GM23248 (cell line): ENCODE measurements at places on chromosomes 2 and 18. TPM values are rescaled to one million over a fixed set of nuclear protein-coding genes. Genes with fewer than 3 reads are reported as not detected.

Gene GALNT13
- total RNA-seq, result 0.11 TPM in 1 of 2 replicates, not detected in the other

- H3K4me1 ChIP-seq, result 0 out of 2 replicates have a peak, but pooled peaks cover 3% of the 10 kb centered on the region
- H3K4me3 ChIP-seq, result no peak overlapping the region
- DNase-seq, result peak; percentile 74
- no peaks in the 10 kb centered on the region for H3K27me3 ChIP-seq
These were observed 65.8 kb downstream of the PSMG2 start for GRCh38 chr18:12768625-12769024.

Gene RMDN2
- 2.5 and 5.8 TPM in 2 replicates for total RNA-seq

Gene FOXI3
- not detected in 2 replicates for total RNA-seq

DNA sequence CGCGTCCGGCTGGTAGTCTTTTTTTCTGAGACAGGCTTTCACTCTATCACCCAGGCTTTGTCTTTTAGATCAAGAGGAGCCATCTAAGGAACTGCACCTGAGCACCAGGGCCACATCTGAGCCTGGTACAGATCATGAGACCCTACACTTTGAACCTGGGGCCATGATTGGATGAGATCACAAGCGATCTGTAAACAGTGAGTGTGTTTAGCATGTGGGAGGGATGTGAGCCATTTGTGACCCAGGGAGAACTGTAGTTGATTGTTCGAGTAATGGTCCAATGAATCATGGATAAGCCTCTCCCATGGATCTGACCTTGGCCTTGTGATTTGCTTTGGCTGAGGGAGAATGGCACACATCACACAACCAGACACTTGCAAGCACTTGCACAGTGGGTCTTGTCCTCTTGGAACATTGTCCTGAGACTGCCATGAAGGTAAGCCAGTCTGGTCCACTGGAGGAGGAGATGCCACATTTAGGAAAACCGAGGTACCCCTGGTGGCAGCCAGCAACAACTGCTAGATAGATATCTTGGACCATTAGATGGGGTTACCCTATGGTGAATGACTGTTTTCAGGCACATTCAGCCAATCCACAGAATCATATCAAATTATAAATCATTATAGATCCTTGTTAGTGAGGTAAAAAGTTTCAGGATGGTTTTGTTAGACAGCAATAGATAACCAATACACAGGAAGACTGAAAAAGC lies 19.5 kb upstream of the DTNB start:
- no peaks in the 10 kb centered on the region for H3K36me3 ChIP-seq
- H3K4me1 ChIP-seq, result no peaks in the 10 kb centered on the region
- H3K27ac ChIP-seq, result no peak overlapping the region
- no peak overlapping the region for H3K4me3 ChIP-seq

GRCh38 chr2:66490588-66491001 lies 55.7 kb downstream of the MEIS1 start:
- peaks cover 14% of the 10 kb centered on the region; the same call in 1 of the 2 replicates for H3K36me3 ChIP-seq
- H3K27me3 ChIP-seq, result no peaks in the 10 kb centered on the region
- DNase-seq, result peak; percentile 61
- no peak overlapping the region for H3K27ac ChIP-seq
- no peak overlapping the region for H3K4me3 ChIP-seq

Gene PROM2
- total RNA-seq, result 0.22 TPM in 1 of 2 replicates, not detected in the other

DNA sequence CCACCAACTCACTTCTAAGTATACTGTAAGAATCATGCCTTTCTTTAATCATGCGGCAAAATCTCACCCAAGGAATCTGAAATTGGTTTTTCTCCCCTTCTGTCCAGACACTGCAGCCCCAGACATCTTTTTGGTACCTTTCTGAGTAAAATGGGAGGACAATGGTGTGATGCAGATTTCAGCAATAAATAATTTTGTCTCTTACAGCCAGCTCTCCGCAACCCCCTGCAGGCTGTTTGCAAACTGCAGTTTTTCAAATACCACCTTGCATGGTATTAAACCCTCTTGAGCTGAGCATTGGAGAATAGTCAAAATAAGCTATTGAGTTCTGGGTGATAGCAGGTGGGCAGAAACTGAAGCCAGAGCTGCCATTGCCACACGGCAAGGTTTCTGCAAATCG lies 32.2 kb downstream of the GPR39 start:
- H3K4me1 ChIP-seq, result no peaks in the 10 kb centered on the region
- no peak overlapping the region for H3K27ac ChIP-seq
- peak; percentile 63 for DNase-seq
- no peaks in the 10 kb centered on the region for H3K36me3 ChIP-seq

DNA sequence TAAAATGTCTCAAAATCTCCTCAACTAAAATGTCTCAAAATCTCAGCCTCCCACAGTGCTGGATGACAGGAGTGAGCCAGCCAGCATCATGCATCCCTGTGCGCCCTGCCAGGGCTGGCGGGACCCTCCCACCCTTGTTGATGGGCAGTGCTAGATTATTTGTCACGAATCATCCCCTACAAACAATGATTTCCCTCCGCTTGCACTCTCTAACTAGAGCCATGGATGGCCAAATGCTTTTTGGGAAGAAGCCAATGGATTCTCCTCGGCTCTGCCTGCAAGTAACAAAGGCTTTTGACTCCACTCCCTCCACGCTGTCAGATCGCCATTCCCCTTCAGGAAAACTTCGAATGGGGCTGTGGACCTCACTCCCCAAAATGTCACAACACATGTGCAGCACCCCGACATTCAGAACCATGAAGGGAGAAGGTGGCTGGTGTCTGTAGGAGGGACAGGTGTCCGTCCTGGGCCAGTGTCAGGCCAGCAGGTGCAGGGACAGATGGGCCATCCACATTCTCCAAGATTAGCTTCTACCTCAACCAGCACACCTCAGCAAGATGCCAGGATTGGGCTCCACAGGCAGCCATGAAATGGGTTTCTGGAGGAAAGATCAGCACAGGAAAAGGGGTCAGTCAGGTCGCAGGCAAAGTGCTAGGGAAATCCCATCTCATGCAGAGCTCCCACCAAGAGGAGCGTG lies 11.5 kb downstream of the AMER3 start:
- no peaks in the 10 kb centered on the region for H3K36me3 ChIP-seq
- H3K4me3 ChIP-seq, result no peak overlapping the region
- H3K27ac ChIP-seq, result no peak overlapping the region

DNA sequence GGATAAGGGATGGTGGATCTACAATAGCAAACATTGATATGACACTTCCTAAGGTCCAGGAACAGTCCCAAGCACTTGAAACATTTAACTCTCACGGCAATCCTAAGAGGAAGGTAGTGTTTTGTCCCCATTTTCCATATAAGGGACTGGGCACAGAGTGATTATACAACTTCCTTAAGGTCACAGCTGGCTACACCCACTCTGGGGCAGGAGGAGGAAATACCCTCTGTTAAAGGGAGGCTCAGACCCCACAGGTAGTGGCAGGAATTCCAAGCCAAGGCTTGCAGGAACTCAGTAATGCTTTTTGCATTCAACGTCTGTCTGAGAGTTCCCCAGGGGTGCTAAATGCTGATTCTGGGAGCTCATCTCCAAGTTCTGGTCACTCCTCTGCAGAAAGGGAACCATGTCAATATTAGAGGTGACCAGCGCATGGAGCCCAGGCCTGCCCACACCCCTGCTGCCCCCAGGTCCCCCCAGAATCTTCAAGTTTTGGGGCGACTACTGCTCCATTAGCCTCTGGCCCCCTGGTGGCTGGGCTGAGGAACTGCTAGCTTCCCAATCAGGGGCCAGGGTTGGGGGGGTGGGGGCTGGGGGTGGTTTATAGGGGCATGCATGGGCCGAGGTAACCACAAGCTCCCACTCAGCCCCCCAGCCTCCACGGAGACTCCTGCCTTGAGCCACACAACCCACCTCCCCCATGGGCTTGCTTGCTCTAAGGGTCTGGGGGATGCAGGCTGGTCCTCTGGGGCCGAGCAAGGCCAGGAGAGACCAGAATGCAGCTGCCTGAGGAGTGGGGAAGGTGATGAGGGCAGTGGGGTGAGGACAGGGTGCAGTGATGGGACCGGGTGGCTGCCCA lies 11.1 kb downstream of the OBSL1 start:
- peak; percentile 24 for DNase-seq
- H3K4me1 ChIP-seq, result peaks cover 11% of the 10 kb centered on the region; the same call in 1 of the 2 replicates
- no peaks in the 10 kb centered on the region for H3K27me3 ChIP-seq
- no peak overlapping the region for H3K4me3 ChIP-seq

Gene MEP1B
- not detected in 2 replicates for total RNA-seq

DNA sequence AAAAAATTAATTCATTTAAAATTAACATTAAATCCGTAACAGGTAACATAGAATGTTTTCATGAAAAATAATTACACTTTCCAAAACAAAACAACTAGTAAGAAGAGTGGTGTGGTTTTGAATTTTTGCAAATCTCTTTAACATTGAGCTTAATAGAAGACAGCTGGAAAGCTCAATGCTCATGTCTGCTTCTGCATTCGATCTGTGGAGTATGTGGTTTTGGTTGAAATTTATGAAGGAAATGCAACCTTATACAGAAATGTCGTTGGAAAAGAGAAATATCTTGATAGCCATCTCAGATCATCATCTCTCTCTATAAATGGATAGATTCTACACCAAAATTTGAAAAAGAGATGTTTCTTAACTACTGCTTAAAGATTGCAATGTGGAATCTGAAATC lies 17.3 kb upstream of the FHL2 start:
- peaks cover 5% of the 10 kb centered on the region for H3K4me1 ChIP-seq
- no peaks in the 10 kb centered on the region for H3K36me3 ChIP-seq
- H3K4me3 ChIP-seq, result no peak overlapping the region

DNA sequence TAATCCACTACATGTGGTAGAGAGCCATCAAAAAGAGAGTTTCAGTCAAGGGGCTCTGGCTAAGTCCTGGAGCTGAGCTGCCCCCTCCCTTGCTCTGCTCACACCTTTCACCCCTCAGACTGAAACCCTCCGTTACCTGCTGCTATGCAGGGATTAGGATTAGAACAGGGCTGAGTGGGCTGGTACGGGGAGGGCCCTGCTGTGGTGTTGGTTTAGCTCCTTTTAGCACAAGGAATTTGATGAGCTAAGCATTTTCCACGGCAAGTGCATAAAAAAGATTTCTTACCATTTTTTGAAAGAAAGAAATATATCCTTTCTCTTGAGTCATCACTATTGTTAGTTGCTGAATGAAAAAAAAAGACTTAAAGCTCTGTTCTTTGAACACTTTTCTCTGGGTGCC lies 46.3 kb downstream of the TCF7L1 start:
- H3K27me3 ChIP-seq, result no peaks in the 10 kb centered on the region
- peaks cover 24% of the 10 kb centered on the region for H3K4me1 ChIP-seq
- H3K36me3 ChIP-seq, result no peaks in the 10 kb centered on the region
- no peak overlapping the region for H3K27ac ChIP-seq
- no peak for DNase-seq
- H3K4me3 ChIP-seq, result no peak overlapping the region

Gene NEU2
- not detected in 2 replicates for total RNA-seq

Gene CLIP4
- 51.2 and 55.2 TPM in 2 replicates for total RNA-seq

DNA sequence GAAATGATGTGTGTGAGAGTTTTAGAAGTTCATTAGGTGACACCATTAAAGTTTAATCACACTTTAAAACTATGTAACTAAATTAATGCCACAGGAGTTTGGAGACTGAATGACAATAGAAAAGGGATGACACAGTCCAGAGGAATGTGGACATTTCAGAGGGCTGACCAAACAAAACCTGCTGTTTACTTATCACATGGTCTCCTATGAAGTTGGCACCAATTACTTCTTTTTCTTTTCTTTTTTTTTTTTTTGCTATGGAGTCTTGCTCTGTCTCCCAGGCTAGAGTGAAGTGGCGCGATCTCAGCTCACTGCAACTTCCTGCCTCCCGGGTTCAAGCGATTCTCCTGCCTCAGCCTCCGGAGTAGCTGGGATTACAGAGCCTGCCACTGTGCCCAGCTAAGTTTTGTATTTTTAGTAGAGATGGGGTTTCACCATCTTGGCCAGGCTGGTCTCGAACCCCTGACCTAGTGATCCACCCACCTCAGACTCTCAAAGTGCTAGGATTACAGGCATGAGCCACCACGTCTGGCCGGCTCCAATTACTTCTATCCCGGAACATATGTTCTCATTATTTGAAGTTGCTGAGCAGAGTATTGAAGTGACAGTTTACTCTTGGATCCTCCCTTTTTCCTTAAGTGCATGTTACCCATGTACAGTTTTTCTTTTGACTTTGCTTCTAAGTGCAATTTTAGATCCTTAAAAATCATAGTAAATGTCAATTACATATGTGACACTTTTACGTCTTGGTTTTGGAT lies 4.3 kb downstream of the AGPS start:
- no peaks in the 10 kb centered on the region for H3K27me3 ChIP-seq
- peaks cover 49% of the 10 kb centered on the region for H3K4me1 ChIP-seq
- DNase-seq, result peak; percentile 81
- H3K4me3 ChIP-seq, result peak overlapping the region; percentile 57

DNA sequence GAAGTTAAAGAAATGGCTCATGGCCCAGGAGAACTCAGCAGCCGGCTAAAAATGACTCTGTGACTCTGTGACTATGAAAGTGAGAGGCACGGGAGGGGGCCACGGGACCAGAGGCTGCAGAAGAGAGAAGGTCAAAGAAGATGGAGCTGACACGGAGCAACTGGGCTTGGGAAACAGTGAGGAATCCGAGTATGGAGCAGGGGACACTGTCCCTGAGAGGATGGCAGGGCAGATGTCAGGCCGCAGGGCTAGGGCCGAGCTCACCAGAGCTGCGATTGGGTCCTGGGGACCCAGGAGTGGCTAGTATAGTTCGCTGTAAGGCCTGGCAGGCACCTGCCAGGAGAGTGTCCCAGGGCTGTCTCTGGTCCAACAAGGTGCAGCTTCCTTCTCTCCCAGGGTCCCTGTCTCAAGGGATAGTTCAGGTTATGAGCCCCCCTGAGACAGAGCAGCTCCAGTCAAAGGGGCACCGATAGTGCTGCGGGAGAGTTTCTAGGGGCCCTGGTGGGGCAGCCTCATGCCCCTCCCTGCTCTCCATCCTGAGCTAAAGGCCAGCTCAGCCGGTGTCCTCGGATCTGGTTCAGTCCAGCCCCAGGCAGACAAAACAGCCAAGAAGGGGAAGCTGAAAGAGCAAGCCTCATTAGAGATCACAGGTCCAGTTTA lies 42.7 kb downstream of the CIB4 start:
- no peaks in the 10 kb centered on the region for H3K4me1 ChIP-seq
- H3K36me3 ChIP-seq, result no peaks in the 10 kb centered on the region
- no peak overlapping the region for H3K4me3 ChIP-seq
- DNase-seq, result no peak
- H3K27me3 ChIP-seq, result peaks cover 62% of the 10 kb centered on the region

GRCh38 chr2:62831729-62832128 lies 126.2 kb downstream of the EHBP1 start:
- peaks cover 3% of the 10 kb centered on the region; the same call in 1 of the 2 replicates for H3K4me1 ChIP-seq
- DNase-seq, result no peak
- peaks cover 69% of the 10 kb centered on the region for H3K36me3 ChIP-seq
- no peak overlapping the region for H3K27ac ChIP-seq

DNA sequence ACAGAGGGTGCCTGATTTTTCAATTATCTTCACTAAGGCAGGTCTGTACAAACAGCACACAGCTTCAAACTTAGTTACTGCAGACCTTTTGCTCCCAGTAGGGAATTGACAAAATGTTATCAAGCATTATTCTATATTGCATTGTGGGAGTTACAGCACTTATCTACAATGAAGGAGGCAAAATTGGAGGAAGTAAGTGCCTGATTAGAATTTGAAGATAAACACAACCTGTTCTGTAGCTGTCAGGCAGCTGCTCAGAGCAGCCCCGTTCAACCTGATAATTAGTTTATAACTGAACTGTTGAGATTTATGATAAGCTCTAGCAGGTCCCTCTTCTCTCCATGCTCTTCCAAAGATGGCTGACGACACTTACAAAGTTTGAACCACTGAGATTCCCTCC lies 364.4 kb upstream of the CYRIA start:
- H3K36me3 ChIP-seq, result no peaks in the 10 kb centered on the region
- no peak overlapping the region for H3K4me3 ChIP-seq
- H3K27ac ChIP-seq, result no peak overlapping the region
- no peak for DNase-seq
- H3K27me3 ChIP-seq, result 0 out of 2 replicates have a peak, but pooled peaks cover 3% of the 10 kb centered on the region

- no peak overlapping the region for H3K27ac ChIP-seq
- H3K4me1 ChIP-seq, result peaks cover 26% of the 10 kb centered on the region
- H3K4me3 ChIP-seq, result no peak overlapping the region
- H3K27me3 ChIP-seq, result no peaks in the 10 kb centered on the region
These were observed 223.2 kb upstream of the APCDD1 start for GRCh38 chr18:10231220-10231619.
